Activated CD4-positive, alpha-beta memory T cell treated with anti-CD3 and anti-CD28 coated beads, Interleukin-2, amount 10 ng/mL, durations not matched to agents 7 days and 5 days (primary cell): ENCODE measurements at places on chromosomes 7 and 10. TPM values are rescaled to one million over a fixed set of nuclear protein-coding genes. Genes with fewer than 3 reads are reported as not detected.

DNA sequence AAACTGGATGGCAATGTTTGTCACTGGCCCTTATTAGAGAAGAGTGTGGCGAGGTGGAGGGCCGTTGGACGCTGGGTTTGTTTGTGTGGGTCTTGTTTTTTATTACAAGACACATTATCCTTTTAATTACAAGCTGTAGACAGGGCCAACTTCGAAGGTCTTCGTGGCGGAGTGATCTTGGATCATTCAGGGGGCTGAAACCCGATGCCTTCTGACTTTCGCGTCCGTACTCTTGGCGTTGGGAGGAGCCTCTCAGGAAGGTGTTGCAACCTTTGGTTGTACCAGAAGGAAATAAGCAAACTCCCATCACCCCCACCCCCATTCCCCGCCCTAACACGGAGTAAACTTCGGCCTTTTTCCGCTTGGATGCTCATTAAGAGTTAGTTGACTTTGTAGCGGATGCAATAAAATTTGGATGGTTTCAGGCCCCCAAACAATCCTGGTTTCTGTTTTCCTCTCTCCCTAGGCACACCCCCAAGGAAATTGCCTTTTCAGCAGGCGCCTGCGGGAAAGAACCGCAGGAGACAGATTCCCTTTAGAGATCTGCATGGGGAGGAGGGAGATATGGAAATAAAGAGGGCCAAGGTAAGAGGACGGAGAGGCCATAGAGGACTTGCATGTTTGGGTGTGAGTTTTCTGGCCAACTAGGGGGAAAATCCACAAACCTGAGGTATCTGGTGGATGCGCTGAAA is 294.5 kb upstream of the NFE2L3 start:
- H3K4me1 ChIP-seq = peaks cover 50% of the 10 kb centered on the region
- peaks cover 62% of the 10 kb centered on the region for H3K27me3 ChIP-seq
- no peak overlapping the region for H3K4me3 ChIP-seq
- H3K27ac ChIP-seq = no peak overlapping the region
- no peak for DNase-seq

GRCh38 chr7:83640240-83640639 is 8.7 kb downstream of the SEMA3E start:
- H3K4me1 ChIP-seq = no peaks in the 10 kb centered on the region
- H3K36me3 ChIP-seq = no peaks in the 10 kb centered on the region
- H3K4me3 ChIP-seq = no peak overlapping the region

DNA sequence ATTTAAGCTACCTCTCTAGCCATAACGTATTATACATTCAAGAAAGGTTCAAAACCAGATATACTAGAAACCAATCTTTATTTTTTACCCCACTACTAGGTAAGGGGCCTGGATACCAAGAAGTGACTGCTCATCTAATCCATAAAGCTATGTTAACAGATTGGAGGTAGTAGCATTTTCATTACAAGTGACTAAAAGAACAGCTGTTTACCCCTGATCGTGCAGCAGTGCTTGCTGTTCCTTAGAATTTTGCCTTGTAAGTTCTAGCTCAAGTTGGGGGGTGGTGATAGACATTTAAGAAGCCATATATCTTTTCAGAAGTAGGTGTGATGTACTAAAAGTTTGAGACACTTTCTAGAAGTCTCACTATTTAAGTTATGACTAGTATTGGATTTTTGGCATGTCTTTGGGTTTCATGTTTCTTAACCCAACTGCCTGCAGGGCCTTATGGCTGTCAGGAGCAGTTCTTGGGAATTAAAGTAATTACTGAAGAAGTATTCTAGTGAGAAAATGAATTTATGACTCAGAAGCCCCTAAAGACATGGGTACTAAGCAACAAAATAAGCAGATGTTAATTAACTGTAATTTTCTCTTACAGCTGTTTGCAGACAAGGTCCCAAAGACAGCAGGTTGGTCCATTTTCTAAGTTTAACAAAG is 2.3 kb downstream of the PPIA start:
- peak overlapping the region; percentile 81 for H3K4me3 ChIP-seq
- H3K4me1 ChIP-seq = peaks cover 45% of the 10 kb centered on the region
- no peak for DNase-seq

- H3K4me3 ChIP-seq = no peak overlapping the region
- H3K27me3 ChIP-seq = no peaks in the 10 kb centered on the region
- no peaks in the 10 kb centered on the region for H3K36me3 ChIP-seq
- H3K4me1 ChIP-seq = no peaks in the 10 kb centered on the region
- DNase-seq = no peak
Measured at GRCh38 chr10:130497056-130498010, 361.1 kb downstream of the GLRX3 start.

GRCh38 chr10:88185830-88186229 is 322.4 kb downstream of the PTEN start:
- DNase-seq = no peak
- no peak overlapping the region for H3K4me3 ChIP-seq
- H3K4me1 ChIP-seq = no peaks in the 10 kb centered on the region
- H3K27me3 ChIP-seq = no peaks in the 10 kb centered on the region

DNA sequence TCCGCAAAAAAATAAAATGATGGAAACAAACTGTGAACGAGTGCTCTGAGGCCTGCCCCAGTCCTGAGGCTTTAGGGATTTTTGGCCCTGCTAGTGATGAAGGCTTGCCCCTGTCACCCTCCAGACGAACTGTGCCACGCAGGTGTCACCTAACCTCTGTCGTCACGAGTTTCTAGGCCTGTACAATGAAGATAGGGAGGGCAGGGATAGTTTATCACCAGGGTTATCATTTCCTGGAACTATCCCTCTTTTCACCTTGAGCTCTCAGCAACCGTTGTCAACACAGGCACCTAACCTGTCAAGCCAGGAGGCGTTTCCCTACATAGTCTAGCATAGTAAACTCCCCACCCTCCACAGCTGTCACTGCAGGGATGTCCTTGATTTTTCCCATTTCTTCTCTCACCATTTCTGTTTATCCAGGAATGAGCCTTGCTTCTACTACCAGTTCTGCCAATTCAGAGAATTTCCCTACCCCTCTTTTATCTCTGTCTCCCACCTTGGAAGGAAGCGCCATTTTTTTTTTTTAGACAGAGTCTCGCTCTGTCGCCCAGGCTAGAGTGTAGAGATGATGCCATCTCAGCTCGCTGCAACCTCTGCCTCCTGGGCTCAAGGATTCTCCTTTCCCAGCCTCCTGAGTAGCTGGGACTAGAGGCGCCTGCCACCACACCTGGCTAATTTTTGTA is 2.2 kb upstream of the ACHE start:
- no peak overlapping the region for H3K4me3 ChIP-seq
- no peak for DNase-seq
- H3K36me3 ChIP-seq = no peaks in the 10 kb centered on the region
- H3K27ac ChIP-seq = no peak overlapping the region
- H3K4me1 ChIP-seq = peaks cover 18% of the 10 kb centered on the region

- no peak overlapping the region for H3K27ac ChIP-seq
- H3K4me3 ChIP-seq = no peak overlapping the region
- no peaks in the 10 kb centered on the region for H3K4me1 ChIP-seq
- H3K36me3 ChIP-seq = no peaks in the 10 kb centered on the region
- H3K27me3 ChIP-seq = peaks cover 5% of the 10 kb centered on the region
- no peak for DNase-seq
Measured at GRCh38 chr7:152710153-152710442, 34.2 kb upstream of the XRCC2 start.

DNA sequence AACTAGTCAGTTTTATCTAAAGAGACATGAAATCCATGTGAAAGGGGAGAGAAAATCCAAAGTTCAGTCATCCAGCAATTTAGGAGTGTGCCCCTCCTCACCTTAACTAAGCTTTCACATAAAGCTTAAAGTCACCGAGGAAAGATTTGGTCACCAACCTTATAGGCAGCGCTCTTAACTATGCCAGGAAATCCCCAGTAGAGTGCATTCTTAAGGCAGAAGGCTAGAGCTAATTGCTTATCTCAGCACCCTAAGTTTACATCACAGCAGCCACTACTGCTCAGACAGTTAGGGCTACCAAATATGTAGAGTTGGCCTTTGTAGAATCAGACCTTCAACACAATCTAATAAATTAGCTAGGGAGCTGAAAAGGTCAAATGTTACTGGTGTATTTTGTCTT is 47.9 kb downstream of the MTPN start:
- peaks cover 30% of the 10 kb centered on the region for H3K36me3 ChIP-seq
- no peaks in the 10 kb centered on the region for H3K27me3 ChIP-seq
- no peak overlapping the region for H3K27ac ChIP-seq
- DNase-seq = no peak

GRCh38 chr10:24971374-24971773 is 19.0 kb upstream of the PRTFDC1 start:
- H3K27me3 ChIP-seq = peaks cover 1% of the 10 kb centered on the region
- peaks cover 7% of the 10 kb centered on the region for H3K4me1 ChIP-seq
- no peaks in the 10 kb centered on the region for H3K36me3 ChIP-seq
- H3K4me3 ChIP-seq = no peak overlapping the region

DNA sequence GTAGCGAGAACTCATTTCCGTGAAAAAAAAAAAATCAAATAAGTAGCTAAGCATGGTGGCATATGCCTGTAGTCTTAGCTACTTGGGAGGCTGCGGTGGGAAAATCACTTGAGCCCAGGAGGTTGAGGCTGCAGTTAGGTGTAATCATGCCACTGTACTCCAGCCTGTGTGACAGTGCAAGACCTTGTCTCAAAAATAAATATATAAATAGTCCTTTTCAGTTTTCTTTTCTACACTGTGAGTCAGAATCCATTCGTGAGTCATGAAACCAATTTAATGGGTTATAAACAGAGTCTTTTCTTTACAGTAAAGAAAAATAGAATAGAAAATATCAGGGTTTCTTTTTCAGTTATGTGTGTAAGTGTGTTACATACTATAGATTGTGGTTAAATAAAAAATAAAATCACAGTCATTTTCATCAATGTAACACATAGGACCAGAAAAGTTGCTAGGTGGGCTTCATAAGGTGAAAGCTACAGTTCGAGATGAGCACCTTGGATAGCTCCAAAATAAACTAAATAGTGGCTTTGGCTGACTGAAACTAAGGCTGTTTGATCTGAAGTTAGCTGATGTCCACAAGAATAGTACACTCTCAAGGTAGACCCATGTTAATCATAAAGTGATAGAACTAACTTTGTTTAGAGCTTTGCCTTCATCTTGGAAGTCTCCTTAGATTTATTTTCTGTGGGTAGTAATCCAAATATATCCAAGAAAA is 781.1 kb downstream of the GATA3 start:
- DNase-seq = no peak
- no peaks in the 10 kb centered on the region for H3K27me3 ChIP-seq
- H3K4me3 ChIP-seq = no peak overlapping the region
- peaks cover 1% of the 10 kb centered on the region for H3K4me1 ChIP-seq
- H3K27ac ChIP-seq = no peak overlapping the region

- no peak overlapping the region for H3K4me3 ChIP-seq
- no peaks in the 10 kb centered on the region for H3K4me1 ChIP-seq
- no peaks in the 10 kb centered on the region for H3K36me3 ChIP-seq
- H3K27me3 ChIP-seq = no peaks in the 10 kb centered on the region
- no peak for DNase-seq
Measured at GRCh38 chr7:17625043-17625442, 315.3 kb downstream of the SNX13 start.

The DGKI gene
- 0.53 TPM for total RNA-seq

The PRKRIP1 gene
- total RNA-seq = 27.2 TPM

The ZNRF2 gene
- 17.9 TPM for total RNA-seq

The ADRB1 gene
- 0.20 TPM for total RNA-seq

The C10orf105 gene
- 0.33 TPM for total RNA-seq
